Islet precursor cell (in vitro differentiated cells): ENCODE measurements at places on chromosomes 2 and 18.

DNA sequence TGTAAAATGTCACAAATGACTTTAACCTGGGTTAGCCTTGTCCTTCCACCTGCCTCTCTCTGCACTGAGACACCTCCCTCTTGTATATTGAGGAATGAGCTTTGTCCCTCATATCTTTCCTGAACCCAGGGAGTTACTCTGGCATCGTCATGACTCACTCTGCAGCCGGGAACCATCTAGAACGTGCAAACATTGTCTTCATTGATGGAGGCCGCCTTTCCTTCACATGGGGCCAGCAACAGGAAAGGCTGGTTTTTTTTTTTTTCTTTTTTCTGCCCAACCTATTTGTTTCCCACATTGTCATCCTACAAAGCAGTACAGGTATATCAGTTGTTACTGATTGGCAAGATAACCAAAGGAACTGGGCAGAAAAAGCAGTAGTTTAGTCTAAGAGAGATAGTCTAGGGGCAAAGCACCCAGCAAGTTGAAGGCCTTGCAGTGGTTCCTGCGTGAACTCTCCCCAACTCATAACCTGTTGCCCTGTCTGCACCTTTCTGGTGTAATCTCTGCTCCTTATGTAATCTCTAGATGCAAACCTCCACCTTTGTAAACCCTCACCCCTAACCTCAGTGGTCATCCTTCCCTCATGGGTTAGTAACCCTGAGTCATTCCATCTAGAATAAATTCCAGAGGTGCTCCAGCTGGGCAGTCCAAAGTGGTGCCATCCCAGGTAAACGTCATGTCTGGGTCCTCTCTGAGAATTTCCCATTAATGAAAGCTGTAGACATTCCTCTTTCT lies 38.3 kb downstream of the SLC40A1 start:
- DNase-seq, result no peak

DNA sequence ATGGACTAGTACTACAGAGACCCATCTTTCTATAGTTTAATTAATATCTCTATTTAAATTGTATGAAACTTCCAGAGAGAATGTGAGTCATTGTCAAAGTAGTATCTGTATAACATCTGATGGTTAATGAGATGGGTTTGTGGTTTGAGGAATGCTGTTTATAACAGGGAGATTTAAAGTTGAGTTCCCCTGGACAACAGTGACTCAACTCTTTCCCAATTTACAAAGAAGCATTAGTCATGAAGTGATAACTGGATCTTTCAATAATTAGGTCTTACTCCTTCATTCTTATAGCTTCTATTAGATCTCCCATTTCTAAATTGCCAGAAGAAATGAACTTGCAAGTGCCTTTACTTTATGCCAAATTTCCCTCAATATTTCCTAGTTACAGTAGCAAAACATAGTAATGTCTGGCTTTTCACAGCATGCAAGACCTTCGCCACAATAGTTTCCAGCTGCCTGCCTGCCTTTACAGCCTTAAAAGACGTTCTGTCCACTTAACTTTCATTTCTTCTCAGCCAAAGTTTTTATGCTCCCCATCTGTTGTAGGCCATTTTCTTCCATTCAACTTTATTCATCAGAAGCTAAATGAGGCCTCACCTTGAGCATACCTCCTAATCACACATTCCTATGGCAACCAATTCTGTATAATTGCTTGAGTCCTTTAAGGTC lies 47.7 kb upstream of the WDR75 start:
- no peak for DNase-seq

DNA sequence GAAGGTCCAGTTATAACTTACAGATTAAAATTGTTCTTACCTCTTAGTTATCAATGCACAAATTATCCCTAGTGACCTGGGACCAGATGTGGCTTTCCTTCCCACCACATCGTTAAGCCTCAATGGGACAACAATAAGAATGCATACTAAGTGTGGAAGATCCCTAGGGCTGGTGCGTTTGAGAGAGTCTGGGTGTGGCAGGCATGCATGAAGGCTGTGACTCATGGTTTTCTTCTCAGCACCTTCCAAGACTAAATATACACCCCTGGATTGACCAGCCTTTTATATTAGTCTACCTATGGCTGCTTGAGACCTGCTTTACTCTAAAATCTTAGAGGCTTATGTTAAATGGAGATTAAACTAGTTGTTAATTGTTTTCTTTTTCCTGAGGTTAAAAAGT lies 261.7 kb upstream of the SLC14A2 start:
- no peak for DNase-seq

DNA sequence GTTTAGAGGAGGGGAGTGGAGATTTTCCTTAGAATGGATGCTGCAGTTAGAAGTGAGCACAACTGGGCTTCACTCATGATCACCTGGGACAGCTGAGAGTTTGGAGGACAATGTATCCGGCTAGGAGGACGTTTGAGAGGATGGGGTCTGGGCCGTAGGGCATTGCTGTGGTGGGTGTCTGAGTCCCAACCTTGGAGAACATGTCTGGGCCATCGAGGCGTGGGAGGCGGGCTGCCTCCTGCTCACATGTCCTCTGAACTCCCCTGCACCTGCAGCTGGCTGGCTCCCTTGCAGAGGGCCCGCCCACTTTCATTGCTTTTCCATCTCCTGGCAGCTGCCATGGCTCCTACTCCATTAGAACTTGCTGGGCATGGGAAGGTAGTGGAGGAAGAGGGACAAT lies 203.0 kb upstream of the PXDN start:
- peak; percentile 24 for DNase-seq

DNA sequence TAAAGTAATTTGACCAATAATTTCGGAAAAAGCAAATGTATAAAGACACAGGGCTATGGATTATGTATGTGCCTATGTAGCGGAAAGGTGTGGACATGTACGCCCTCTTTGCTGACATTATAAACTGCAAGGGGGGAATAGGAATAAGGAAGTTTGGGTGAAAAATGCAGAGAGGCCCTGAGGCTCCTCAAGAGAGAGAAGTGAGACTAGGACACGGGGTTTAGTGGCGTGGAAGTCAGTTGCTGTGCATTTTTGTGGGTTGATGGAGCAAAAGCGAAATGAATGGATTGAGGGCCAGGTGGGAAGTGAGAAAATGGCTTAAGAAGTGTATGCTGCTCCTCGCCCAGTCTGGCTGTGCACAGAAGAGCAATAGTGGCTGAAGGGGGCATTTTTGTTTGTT lies 96.2 kb upstream of the B3GNT7 start:
- no peak for DNase-seq

DNA sequence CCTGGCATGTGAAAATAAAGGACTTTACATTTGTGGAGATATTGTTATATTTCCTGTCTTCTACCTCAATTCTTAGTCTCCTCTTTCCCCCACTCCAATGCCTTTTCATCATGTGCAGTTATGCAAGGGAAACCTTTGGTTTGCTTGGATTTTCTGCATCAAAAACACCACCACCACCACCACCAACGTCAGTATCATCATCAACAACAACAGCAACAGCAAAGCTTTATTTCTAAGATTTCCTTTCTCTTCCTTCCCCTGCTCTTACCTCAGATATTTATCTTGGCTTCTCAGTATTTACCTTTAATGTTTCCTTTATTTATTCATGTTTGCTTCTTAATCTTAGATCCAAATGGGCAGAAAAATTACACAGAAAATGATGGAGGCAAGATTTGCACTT lies 26.1 kb downstream of the CXCR4 start:
- no peak for DNase-seq

- DNase-seq, result no peak
Observed at GRCh38 chr18:46009125-46009840, 42.2 kb upstream of the EPG5 start.

- DNase-seq, result no peak
Observed at GRCh38 chr2:106282462-106283170, 88.5 kb upstream of the UXS1 start.

- DNase-seq, result no peak
Observed at GRCh38 chr2:84940088-84940470, 30.9 kb upstream of the KCMF1 start.

DNA sequence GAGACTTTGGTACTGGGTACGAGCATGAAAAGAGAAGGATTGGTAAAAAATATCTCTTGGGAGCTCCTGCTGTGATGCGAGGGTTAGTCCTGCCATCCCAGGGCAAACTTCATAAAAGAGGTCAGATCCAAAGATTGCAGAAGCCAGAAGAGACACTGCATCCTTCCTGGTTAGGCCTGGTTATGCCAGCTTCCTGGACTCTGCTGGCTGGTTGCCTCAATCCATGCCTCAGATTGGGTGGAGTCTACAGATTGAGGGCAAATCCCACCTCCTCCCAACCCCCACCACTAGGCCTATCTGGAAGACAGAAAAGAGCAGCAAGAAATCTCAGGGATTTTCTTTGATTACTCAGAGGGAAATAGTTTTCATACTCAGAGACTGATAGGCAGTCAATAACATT lies 5.3 kb upstream of the ACADL start:
- DNase-seq, result no peak

- DNase-seq, result peak; percentile 79
Observed at GRCh38 chr2:102301867-102302362, 9.4 kb upstream of the IL1RL1 start.
